Cortex of kidney (tissue), 1 donor: ENCODE measurements at places on chromosomes 2 and 18.

- no peak for DNase-seq
Measured at GRCh38 chr18:75211626-75211952, 992 bp downstream of the TSHZ1 start.

DNA sequence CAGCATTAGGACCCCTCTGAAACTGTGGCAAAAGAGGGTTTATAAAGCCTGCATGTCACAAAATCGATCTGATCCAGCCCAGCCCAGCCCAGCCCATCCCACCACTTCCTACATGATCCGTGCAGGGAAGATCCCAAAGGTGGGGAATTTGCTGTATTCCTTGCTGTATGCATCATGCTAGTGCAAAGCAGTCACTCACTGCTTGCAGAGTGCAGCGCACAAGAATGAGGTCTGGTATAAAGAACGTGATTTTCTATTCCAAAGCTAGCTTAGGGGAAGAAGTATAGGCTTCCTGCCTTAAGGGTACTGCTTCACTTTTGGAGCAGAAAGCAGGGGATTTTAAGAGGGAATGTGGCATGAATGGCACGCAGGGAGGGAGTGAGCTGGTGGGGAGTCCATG, 18.9 kb upstream of the SERPINB11 start:
- no peak for DNase-seq

DNA sequence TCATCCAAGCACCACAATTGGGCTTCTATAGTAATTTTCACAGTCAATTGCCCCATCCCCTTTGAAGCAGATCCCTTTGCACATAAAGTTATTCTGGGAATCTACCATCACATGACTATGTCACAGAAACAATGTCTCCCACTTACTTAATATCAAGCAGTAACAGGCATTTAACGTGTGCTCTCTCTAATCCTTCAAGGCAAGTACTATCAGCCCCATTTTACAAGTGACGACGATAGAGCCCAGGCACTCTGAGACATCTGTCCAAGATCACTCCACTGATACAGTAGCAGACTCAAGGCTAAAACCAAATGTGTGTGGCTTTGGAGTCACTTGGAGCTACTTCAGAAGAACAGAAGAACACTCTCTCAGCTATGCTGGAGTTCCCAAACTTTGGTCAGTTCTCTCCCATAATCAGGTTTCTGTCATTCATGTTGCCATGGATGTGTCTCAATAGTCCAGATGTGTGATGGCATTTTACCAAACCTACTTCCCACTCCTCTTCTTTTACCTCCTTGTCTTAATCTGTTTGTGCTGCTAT, 39.7 kb downstream of the PID1 start:
- DNase-seq, result no peak

DNA sequence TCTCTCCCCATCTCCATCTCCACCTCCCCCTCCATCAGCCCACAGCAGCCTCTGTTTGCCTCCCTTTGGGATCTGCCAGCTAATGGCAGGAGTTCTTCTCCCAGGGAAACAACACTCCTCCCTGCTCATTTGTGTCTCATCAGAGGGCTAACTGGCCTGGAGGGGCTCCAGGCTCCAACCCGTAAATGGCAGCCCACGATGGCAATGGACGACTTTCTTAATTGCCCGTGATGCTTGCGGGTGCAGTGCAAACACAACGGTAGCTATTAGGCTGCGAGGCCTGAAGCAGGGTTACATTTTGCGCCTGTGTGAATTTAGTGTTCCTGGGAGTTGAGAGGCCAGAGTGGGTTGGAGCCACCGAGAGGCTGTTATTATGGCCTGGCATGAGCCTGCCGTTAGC, 285.1 kb downstream of the TNS1 start:
- DNase-seq, result no peak

- DNase-seq, result no peak
Measured at GRCh38 chr2:237165405-237166276, 80.0 kb downstream of the COPS8 start.

GRCh38 chr2:217834744-217835513, 167.9 kb downstream of the TNS1 start:
- DNase-seq, result no peak

DNA sequence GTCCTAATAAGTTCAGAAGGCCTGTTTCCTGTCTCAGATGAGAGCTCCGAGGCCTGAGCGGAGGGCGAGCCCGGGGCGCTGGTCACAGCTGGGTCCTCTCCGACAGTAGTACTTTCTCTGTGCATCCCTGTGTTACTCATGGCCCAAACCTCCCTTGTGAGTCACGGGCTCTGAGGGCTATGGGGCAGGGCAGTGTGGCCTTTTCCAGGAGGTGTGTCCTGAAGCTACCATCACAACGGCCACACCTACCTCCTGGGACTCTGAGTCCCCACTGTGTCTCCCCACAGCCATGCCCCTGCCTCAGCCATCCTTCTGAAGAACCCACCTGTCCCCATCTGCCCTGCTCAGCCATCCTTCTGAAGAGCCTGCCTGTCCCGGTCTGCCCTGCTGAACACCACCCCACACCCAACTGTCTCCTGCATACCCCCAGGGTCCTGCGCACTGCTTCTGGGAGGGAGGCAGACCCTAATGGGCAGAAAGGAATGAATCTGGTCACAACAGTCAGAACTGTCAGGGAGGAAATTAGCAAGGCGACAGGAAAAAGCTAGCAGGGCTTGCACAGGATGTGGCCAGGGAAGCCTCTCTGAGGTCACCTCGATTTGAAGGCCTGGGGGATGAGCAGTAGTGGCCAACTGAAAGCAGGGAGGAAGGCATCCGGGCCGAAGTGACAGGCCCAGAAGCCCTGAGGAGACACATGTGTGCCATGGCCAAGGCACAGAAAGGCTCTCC, 145.4 kb upstream of the RIOK3 start:
- DNase-seq, result no peak
